ENCODE measurements at places on chromosomes 12 and 14. TPM values are rescaled to one million over a fixed set of nuclear protein-coding genes. Genes with fewer than 3 reads are reported as not detected.

The RAD51AP1 gene
- total RNA-seq: 35.8 TPM

The ZNF891 gene
- total RNA-seq: 2.4 TPM

The FZD10 gene
- total RNA-seq: not detected

The HCAR2 gene
- total RNA-seq: 0.26 TPM

The EXOC3L4 gene
- total RNA-seq: not detected

The FSCB gene
- total RNA-seq: not detected

The TSPAN9 gene
- 1.0 TPM for total RNA-seq

The OASL gene
- total RNA-seq: 2.9 TPM

The PCK2 gene
- total RNA-seq: 63.6 TPM

The FOXM1 gene
- total RNA-seq: 73.7 TPM

The KRT74 gene
- not detected for total RNA-seq
